ENCODE measurements at places on chromosomes 3 and 15.

DNA sequence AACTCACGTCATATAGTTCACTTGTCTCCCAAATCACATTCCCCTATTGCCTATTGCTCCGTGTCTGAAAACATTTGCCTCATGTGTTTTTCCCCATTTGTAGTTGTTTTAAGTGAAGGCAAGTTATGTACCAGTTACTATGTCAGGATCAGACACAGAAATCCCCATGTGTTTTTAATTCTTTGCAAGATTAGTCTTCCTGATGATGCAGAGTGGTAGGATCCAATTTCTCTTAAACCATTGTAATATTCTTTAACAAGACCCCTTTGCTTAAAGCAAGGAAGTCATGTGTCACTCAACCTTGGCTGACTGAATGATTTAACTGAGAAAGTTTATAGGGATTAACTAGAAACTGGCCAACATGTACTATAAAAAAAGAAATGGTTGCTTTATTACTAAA lies 164.4 kb downstream of the OPA1 start:
- DNase-seq: no peak

- DNase-seq: no peak
These were observed 4.8 kb downstream of the TMIE start for GRCh38 chr3:46705751-46706552.

DNA sequence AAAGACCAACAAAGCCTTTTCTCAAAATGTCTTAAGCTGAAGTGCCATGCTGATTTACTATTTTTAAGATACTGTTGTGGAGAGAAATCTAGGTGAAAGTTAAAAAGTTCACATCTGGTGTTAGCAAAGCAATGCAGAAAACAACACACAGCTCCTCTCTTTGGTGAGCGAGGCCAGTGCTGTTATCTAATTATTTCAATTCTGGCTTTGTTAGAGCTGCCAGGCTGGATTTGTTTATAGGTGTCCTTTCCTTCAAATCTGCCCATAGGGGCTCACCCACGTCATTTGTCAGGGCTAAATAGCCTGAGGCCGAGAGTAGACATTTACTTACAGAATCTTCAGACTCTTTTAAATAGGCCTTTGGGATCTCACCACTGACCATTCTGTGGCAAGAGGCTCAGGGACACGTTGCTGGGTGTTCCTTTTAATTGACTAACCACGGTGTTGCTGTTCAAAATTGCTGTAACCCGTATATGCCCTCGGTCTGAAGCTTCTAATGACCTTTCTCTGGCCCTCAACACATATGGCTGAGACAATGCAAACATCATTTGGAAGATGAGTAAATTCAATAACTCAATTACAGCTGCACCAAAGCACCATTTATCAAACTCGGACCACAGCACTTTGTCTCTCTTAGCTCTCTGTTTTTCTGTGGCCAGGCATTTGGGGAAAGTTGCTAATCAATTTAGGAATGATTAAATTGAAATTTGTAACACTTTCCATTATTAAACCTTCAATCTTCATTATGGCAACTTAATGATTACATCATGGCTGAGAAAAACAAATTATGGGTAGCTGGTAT lies 152.6 kb downstream of the PDZRN3 start:
- DNase-seq: no peak

- no peak for DNase-seq
These were observed 313.4 kb upstream of the SATB1 start for GRCh38 chr3:18738393-18739098.

DNA sequence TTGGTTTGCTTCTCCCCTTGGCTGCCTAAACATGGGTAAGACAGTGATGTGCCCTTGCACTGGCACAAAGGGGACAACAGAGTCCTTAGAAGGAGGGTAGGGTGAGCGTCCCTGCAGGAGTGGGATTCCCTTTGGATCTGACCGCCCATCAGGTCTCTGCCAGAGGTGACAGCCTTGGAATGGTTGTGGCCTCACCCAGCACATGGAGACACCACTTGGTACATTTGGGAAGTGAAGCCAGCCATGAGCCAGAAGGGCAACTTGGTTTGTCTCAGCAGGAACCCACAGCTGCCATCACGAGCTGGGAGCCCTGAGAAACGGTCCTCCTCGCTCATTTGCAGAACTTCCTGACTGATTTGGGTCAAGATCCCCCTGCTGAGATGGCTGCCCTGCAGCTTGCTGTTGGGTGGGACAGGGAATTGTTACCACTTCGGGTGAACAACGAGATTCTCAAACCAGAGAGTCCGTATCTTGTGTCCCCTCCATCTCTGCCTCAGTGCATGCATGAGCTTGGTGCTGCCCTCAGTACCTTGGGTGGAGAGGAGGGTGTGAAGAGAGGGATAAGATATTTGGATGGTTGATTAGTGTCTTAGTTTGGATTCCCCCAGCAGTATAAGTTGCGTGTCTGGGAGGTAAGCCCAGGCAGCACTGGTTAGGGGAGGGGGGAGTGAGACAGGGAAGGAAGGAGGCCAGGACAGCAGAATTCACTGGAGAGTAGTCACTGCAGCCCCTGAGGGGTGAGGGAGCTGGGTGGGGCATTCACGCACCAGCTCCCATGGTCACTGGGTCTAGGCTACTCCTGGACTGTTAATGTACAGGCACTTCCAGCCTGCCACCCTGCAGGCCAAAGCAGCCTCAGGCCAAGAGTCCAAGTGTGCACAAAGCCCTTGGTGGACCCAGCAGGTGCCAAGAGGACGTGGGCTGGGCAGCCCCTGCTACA lies 168.8 kb upstream of the TOPAZ1 start:
- DNase-seq: no peak

- DNase-seq: no peak
These were observed 294.8 kb upstream of the EPHA3 start for GRCh38 chr3:88812576-88812975.

GRCh38 chr3:189680723-189681122 lies 49.5 kb downstream of the TP63 start:
- DNase-seq: no peak

DNA sequence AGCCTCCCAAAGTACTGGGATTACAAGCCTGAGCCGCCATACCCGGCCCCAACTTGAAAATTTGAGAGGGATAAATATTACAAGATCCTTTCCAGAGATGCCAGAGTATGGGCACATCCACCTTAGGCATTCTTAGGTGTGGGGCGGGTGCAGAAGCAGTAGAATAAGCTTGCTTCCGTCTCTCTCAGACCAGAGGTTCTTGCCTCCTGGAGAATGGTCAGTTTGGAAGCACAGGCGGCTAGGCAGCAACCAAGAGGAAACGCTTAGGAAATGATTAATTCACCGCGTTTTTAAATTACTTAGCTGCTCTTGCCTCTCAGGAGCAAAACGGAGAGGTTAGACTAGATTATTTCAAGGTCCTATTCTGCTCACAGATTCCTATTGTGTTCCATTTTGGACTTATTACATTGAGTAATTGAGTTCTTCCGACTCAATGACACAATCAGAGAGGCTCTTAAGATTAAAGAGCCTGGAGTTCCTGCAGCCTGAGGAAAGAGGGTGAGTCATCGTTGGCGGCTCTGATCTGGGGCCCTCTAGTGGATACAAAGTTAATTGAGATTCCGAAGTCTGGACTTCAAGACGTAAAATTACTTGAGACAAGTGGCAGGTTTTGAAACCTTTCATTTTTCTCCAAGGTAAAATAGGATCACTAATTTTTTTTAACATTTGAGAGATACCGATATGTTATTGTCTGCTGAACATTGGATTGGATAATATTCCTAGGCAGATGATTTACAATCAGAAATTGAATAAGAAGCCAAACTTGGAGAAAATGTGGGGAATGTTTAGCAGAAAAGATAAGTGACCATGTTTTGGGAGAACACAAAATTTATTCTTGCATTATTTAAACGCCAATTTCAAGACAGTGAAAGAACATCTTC lies 5.8 kb upstream of the TOPAZ1 start:
- DNase-seq: peak; percentile 83

GRCh38 chr3:183033746-183034145 lies 53.4 kb upstream of the DCUN1D1 start:
- DNase-seq: no peak

DNA sequence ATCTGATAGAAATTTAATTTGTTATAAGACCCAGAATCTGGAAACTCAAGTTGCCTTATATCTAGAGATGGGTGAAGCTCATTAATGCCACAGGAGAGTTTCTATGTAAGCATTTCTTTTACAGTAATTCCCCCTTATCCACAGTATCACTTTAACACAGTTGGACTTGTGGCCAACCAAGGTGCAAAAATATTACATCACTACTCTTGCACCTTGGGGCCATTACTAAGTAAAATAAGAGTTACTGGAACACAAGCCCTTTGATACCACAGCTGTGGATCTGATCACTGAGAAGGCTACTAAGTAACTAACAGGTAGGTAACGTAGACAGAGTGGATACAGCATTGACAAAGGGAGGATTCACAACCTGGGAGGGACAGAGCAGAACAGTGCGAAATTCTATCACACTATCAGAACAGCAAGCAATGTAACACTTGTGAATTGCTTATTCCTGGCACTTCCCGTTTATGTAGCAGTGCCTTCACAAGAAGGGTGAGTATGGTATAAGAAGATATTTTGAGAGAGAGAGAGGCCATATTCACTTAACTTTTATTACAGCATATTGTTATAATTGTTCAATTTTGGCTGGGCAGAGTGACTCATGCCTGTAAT lies 33.9 kb upstream of the TOPBP1 start:
- DNase-seq: no peak

GRCh38 chr3:128489927-128490649 lies 2.9 kb downstream of the GATA2 start:
- no peak for DNase-seq

GRCh38 chr15:29945943-29946596 lies 123.8 kb upstream of the TJP1 start:
- no peak for DNase-seq

DNA sequence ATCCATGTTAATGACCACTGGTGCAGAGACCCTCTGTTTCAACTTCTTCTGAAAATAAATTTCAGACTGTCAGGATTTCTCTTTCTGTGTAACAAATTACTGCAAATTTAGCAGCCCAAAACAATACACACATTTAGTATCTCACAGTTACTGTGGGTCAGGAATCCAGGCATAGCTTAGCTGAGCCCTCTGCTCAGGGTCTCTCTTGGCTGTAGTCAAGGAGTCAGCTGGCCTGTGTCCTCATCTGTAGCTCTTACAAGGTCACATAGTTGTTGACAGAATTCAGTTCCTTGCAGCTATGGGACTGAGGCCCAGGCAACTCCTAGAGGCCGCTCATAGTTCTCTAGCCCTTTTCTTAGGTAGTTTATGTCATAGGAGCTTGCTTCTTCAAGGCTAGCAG lies 51.9 kb downstream of the NKIRAS1 start:
- no peak for DNase-seq

- no peak for DNase-seq
These were observed 145.8 kb upstream of the CHRM5 start for GRCh38 chr15:33822479-33822878.

- DNase-seq: no peak
These were observed 552.9 kb upstream of the KCNMB2 start for GRCh38 chr3:177983320-177983719.

GRCh38 chr3:43753741-43754715 lies 63.3 kb downstream of the ABHD5 start:
- no peak for DNase-seq
